AG04450 (cell line): ENCODE measurements at places on chromosomes 2 and 18.

GRCh38 chr2:19488009-19488691 lies 129.7 kb upstream of the OSR1 start:
- no peak for DNase-seq

GRCh38 chr2:16663121-16663905 lies 2.3 kb downstream of the CYRIA start:
- no peak for DNase-seq

DNA sequence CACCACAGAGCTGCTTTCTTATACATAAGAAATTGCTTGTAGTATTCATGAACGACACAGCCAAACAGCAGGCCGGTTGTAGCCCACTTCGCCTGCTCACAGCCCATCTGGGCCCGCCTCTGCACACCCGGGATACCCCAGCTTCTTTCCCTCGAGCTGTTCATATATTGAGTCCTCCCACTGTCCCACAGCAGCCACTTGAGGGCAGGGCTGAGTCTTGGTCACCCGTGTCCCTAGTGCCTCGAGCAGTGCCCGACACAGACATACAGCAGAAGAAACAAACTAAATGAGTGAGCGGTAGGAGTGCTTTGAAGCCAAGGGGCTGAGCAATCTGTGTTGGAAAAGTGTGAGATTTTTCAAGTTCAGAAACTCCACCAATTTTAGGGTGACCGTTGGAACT lies 251.4 kb downstream of the KLHL29 start:
- DNase-seq = no peak

DNA sequence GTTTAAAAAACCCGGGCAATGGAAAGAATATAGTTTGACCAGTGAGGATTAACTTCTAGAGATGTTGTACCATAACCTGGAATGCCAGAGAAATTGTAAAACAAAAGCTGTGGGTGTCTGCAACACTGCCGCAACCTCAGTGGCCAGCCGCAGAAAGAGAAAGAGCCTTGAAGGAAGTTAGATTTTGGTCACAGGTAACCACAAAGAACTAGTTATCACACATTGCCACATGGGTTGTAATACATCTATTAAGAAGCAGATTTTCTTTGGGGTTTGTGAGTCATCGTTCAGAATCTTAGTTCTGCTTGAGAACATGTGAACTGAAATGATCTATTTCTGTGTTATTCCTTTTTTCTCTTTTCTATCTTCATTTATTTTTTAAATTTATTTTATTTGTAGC lies 222.9 kb upstream of the AGAP1 start:
- DNase-seq = no peak
